Aorta (tissue), 5 donors: ENCODE measurements at places on chromosomes 4 and X. TPM values are rescaled to one million over a fixed set of nuclear protein-coding genes. Genes with fewer than 3 reads are reported as not detected.
A peak's percentile ranks its signal among the peaks of the same experiment; 100 is the strongest.

DNA sequence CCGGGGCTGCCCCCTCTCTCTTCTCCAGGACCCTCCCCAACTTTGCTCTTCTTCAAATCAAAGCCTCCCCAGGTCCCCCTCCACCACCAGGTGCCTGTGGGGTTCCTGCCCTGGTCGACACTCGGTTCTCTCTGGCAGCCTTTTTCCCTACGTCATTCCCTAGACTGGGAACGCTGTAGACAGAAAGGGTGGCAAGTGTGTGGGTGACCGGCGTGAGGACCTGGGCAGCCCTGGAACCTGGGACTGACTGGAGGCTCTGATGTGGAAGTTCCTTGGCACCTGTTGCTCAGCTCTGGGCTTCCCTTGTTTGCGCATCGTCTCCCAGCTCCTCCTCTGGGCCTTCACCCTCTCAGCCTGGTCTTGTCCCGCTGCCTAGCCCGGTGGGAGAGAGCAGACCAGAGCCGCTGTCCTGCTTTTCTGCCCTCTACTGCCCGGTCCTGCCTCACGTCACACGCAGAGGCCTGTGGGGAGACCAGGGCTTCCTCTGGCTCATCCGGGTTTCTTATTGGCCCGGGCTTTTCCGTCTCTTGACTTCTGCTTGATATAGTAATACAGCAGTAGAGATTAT is 1.3 kb downstream of the TACC3 start:
- peak; percentile 72 for DNase-seq
- H3K4me1 ChIP-seq, result no peaks in the 10 kb centered on the region
- H3K36me3 ChIP-seq, result no peaks in the 10 kb centered on the region

- no peaks in the 10 kb centered on the region for H3K27me3 ChIP-seq
- DNase-seq, result no peak
- no peak overlapping the region for H3K27ac ChIP-seq
- no peaks in the 10 kb centered on the region for H3K36me3 ChIP-seq
- no peaks in the 10 kb centered on the region for H3K4me1 ChIP-seq
These were observed 349.2 kb downstream of the ADGRL3 start for GRCh38 chr4:61549336-61549735.

- H3K27ac ChIP-seq, result no peak overlapping the region
- no peaks in the 10 kb centered on the region for H3K36me3 ChIP-seq
- no peak for DNase-seq
- no peak overlapping the region for H3K4me3 ChIP-seq
- no peaks in the 10 kb centered on the region for H3K4me1 ChIP-seq
These were observed 622.2 kb upstream of the GRID2 start for GRCh38 chr4:91681544-91681943.

GRCh38 chr4:181682367-181683047 is 560.7 kb upstream of the TENM3 start:
- no peak overlapping the region for H3K27ac ChIP-seq
- no peaks in the 10 kb centered on the region for H3K36me3 ChIP-seq
- no peaks in the 10 kb centered on the region for H3K4me1 ChIP-seq
- no peak for DNase-seq

DNA sequence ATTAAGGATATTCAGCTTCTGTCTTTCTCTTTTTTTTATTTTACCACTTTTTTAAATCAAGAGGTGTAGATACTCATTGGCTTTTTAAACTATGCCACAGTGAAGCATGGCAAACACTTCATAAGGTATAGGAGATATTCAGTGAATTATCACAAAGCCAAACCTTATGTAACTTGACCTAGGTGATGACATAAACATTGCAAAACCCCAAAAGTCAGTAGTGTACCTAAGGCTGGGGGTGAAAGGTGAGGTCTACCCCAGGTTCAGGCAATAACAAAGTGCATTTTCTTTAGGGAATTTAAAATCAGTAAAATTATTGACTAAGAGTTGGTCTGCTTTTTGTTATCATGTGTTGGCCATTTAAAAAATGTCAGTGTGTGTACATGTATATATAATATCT is 39.1 kb downstream of the CDKL5 start:
- DNase-seq, result no peak
- no peaks in the 10 kb centered on the region for H3K36me3 ChIP-seq
- H3K27ac ChIP-seq, result no peak overlapping the region
- no peak overlapping the region for H3K4me3 ChIP-seq
- H3K4me1 ChIP-seq, result no peaks in the 10 kb centered on the region

DNA sequence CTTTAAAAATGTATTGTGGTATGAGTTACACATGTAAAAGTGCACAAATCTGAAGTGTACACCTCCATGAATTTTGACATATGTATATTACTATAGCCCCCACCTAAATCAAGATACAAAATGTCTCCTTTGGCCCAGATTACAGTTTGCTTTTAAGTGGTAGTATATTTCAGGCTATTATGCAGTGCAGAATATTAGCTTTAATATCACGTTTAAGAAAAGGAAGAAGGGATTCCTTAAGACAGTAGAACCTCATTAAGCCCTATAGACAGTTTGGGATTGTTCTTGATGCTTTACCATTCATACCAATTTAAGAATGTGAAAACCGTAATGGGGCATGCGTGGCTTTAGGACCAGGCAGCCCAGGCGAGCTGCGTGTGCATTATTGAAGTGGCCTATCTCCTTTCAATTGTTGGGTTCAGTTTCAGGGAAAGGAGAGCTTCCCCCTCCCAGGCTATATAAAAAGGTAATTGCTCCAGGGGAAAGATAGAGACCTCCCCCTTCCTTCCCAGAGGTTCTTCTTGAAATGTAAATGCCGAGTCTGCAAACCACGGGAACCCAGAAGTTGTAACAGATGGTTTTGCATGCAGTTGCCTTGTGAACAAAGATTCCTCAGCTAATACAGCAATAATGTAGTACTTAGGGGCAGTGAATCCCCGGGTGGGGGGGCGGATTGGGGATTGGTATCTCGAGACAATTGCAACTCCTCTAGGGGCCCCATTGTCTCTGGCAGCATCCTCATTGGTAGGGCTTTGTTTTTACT is 106.1 kb downstream of the UCHL1 start:
- no peak for DNase-seq
- H3K4me1 ChIP-seq, result peaks cover 5% of the 10 kb centered on the region
- no peaks in the 10 kb centered on the region for H3K36me3 ChIP-seq
- peak overlapping the region; percentile 84 for H3K27ac ChIP-seq

GRCh38 chrX:118780911-118781310 is 42.7 kb upstream of the ZCCHC12 start:
- H3K4me3 ChIP-seq, result no peak overlapping the region
- no peaks in the 10 kb centered on the region for H3K4me1 ChIP-seq
- H3K27me3 ChIP-seq, result no peaks in the 10 kb centered on the region
- DNase-seq, result no peak

DNA sequence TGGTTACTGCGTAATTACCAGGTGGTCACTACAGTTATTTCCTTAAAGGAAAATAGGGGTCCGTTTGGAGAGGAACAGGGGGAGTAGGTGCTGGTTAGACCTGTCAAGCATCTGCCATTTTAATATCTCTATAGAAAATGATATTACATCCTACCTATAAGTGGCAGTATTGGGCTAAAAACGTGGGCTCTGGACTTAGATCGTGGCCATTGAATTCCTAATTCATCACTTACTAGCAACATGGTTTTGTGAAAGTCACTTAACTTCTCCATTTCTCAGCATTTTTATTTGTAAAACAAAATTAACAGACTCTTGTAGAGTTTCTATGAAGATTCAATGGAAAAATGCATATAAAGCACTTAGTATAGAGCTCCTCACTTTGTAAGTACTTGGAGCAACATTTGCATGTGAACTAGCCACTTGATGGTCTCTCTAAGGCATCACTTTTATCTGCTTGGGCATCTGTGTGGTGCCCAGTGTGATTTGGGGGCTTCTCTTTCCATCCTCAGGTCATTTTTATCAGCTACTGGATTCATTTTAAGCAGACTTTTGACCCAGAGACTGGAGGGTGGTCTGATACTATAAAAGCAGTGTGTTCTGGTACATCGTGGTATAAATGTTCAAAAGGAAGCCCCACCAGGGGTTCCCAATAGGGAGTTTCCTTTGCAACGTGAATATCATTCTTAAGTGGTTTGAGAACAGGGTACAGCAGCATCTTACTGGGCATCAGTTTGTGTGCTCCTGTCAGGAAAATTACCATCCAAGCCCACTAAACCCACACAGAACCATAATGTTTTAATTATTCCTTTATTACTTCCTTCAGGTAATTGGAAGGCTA is 42.7 kb upstream of the RASSF6 start:
- H3K4me1 ChIP-seq, result no peaks in the 10 kb centered on the region
- no peak overlapping the region for H3K27ac ChIP-seq
- H3K36me3 ChIP-seq, result no peaks in the 10 kb centered on the region

DNA sequence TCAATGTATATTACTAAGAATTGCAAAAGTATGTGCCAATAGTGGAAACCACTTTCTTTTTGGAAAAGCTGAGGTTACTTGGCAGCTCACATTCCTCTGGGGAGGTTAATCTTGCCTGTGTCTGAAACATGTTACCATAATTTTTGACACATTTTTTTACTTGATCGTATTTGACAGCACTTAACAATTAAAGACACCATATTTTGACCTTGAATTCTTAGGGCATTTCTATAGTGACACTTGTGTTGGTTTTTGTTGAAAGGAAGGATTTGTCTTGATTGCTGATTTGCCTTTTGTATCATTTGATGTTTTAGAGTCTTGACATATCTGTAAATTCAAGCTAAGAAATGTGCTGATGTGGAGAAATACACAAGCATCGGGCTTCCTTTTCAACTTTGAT is 2135.5 kb downstream of the PCDH7 start:
- no peaks in the 10 kb centered on the region for H3K4me1 ChIP-seq
- no peak for DNase-seq
- H3K36me3 ChIP-seq, result no peaks in the 10 kb centered on the region
- no peak overlapping the region for H3K27ac ChIP-seq
- H3K4me3 ChIP-seq, result no peak overlapping the region

- no peaks in the 10 kb centered on the region for H3K36me3 ChIP-seq
- H3K4me3 ChIP-seq, result no peak overlapping the region
- H3K27ac ChIP-seq, result no peak overlapping the region
- DNase-seq, result no peak
These were observed 79.4 kb downstream of the SLC10A6 start for GRCh38 chr4:86769794-86770193.

- no peak for DNase-seq
- no peaks in the 10 kb centered on the region for H3K27me3 ChIP-seq
- H3K4me1 ChIP-seq, result no peaks in the 10 kb centered on the region
- H3K4me3 ChIP-seq, result no peak overlapping the region
- H3K36me3 ChIP-seq, result no peaks in the 10 kb centered on the region
These were observed 11.1 kb downstream of the ACOT9 start for GRCh38 chrX:23731951-23732350.

GRCh38 chr4:61301271-61301670 is 101.1 kb downstream of the ADGRL3 start:
- no peak for DNase-seq
- H3K4me1 ChIP-seq, result no peaks in the 10 kb centered on the region
- H3K27me3 ChIP-seq, result no peaks in the 10 kb centered on the region
- no peaks in the 10 kb centered on the region for H3K36me3 ChIP-seq
- no peak overlapping the region for H3K4me3 ChIP-seq

- H3K4me1 ChIP-seq, result no peaks in the 10 kb centered on the region
- no peaks in the 10 kb centered on the region for H3K27me3 ChIP-seq
- no peak overlapping the region for H3K4me3 ChIP-seq
- H3K27ac ChIP-seq, result no peak overlapping the region
These were observed 93.6 kb downstream of the BCOR start for GRCh38 chrX:40004246-40004535.

DNA sequence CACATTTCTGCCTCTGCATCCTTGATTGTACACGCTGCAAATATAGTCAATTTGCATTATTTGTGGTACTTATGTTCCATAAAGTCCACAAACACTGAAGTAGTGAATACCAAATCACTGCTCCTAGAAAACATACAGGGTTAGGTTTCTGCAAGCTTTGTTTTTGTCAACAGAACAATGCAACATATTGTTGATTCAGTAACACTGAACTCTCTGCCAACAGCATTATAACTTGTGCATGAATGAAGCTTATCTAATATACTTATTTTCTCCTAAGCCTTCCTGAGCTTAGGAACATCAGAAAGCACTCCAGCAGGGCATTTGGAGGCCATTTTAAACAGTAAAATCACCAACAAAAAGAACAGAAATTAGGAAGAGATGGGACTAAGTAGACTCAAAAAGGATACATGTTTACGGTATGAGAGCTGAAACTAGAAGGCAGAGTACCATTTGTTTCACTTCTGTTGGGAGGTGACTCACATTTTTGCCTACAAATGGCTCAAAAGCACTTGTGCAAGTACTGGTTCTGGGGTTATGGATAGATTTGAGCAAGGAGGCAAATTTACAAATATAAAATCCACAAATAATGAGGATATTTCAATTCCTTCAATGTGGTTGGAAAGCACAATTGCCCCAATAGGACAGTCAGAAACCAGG is 14.1 kb downstream of the COX18 start:
- no peaks in the 10 kb centered on the region for H3K4me1 ChIP-seq
- no peak for DNase-seq
- no peak overlapping the region for H3K4me3 ChIP-seq
- H3K36me3 ChIP-seq, result peaks cover 3% of the 10 kb centered on the region

- no peaks in the 10 kb centered on the region for H3K36me3 ChIP-seq
- H3K4me3 ChIP-seq, result no peak overlapping the region
- no peak overlapping the region for H3K27ac ChIP-seq
These were observed 11.4 kb upstream of the NYX start for GRCh38 chrX:41435708-41436107.

- no peaks in the 10 kb centered on the region for H3K27me3 ChIP-seq
- peak; percentile 19 for DNase-seq
- no peak overlapping the region for H3K27ac ChIP-seq
- H3K4me1 ChIP-seq, result no peaks in the 10 kb centered on the region
- H3K36me3 ChIP-seq, result no peaks in the 10 kb centered on the region
These were observed 4.9 kb upstream of the NAT8L start for GRCh38 chr4:2054217-2054616.

GRCh38 chrX:63657821-63658220 is 127.2 kb downstream of the ARHGEF9 start:
- H3K4me1 ChIP-seq, result no peaks in the 10 kb centered on the region
- peak; percentile 93 for DNase-seq
- no peaks in the 10 kb centered on the region for H3K27me3 ChIP-seq
- H3K4me3 ChIP-seq, result no peak overlapping the region
- no peaks in the 10 kb centered on the region for H3K36me3 ChIP-seq

DNA sequence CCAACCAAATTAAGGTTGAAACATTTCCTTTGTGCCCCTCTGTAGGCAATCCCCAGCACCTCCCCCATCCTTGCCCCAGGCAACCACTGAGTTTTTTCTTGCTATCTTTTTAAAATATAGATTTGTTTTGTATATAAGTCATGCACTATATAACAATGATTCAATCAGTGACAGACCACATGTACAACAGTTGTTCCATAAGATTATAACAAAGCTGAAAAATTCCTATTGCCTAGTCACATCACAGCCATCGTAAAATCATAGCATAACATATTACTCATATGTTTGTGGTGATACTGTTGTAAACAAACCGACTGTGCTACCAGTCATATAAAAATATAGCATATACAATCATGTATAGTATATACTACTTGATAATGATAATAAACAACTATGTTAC is 211.9 kb upstream of the NRK start:
- H3K27me3 ChIP-seq, result no peaks in the 10 kb centered on the region
- no peaks in the 10 kb centered on the region for H3K36me3 ChIP-seq
- H3K4me1 ChIP-seq, result no peaks in the 10 kb centered on the region

GRCh38 chrX:125503769-125504168 is 184.1 kb downstream of the TEX13C start:
- H3K4me3 ChIP-seq, result no peak overlapping the region
- H3K27ac ChIP-seq, result no peak overlapping the region
- no peak for DNase-seq
- no peaks in the 10 kb centered on the region for H3K36me3 ChIP-seq

The L1CAM gene
- 4.3 TPM for total RNA-seq

The XAGE2 gene
- total RNA-seq, result not detected

The ERCC6L gene
- total RNA-seq, result 0.13 TPM

The LRAT gene
- total RNA-seq, result not detected

The SMPX gene
- total RNA-seq, result 1.0 TPM

The NEIL3 gene
- total RNA-seq, result 0.39 TPM

The SPANXD gene
- not detected for total RNA-seq

The PRDX4 gene
- 74.0 TPM for total RNA-seq

The PDLIM5 gene
- 374 TPM for total RNA-seq

The FRG1 gene
- 45.9 TPM for total RNA-seq

The PRICKLE3 gene
- total RNA-seq, result 11.9 TPM
